GM23248 (cell line): ENCODE measurements at places on chromosomes 12 and 14. TPM values are rescaled to one million over a fixed set of nuclear protein-coding genes. Genes with fewer than 3 reads are reported as not detected.

GRCh38 chr12:50458606-50459005, 46.2 kb upstream of the DIP2B start:
- H3K4me3 ChIP-seq, result no peak overlapping the region
- peaks cover 6% of the 10 kb centered on the region for H3K4me1 ChIP-seq
- peak; percentile 34 for DNase-seq
- H3K27me3 ChIP-seq, result no peaks in the 10 kb centered on the region
- H3K27ac ChIP-seq, result no peak overlapping the region

DNA sequence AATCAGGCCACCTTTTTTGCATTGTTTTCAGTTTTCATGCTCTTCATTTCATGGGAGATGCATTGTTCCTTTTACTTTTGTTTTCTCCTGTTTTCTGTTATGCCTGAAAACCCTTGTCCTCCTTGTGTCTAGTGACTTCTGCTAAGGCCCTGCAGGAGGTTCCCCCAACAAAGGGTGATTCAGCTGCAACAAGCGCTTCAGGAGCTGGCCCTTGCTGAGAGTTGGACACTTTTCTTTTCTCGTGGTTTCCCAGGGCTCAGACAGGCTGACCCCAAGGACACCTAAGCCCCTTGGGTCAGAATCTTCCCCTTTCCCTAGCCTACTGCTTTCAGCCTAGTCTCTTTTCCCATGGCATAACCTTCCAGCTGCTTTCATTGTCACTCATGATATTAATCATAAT, 98.9 kb downstream of the PLXNC1 start:
- no peaks in the 10 kb centered on the region for H3K36me3 ChIP-seq
- no peak overlapping the region for H3K4me3 ChIP-seq
- H3K27ac ChIP-seq, result no peak overlapping the region
- H3K27me3 ChIP-seq, result no peaks in the 10 kb centered on the region; the same call in 1 of the 2 replicates

The KRT2 gene
- not detected in 2 replicates for total RNA-seq

GRCh38 chr12:105944628-105945027, 194.1 kb downstream of the NUAK1 start:
- no peak for DNase-seq
- H3K36me3 ChIP-seq, result no peaks in the 10 kb centered on the region
- no peaks in the 10 kb centered on the region for H3K27me3 ChIP-seq
- H3K27ac ChIP-seq, result no peak overlapping the region
- H3K4me1 ChIP-seq, result no peaks in the 10 kb centered on the region
- no peak overlapping the region for H3K4me3 ChIP-seq

DNA sequence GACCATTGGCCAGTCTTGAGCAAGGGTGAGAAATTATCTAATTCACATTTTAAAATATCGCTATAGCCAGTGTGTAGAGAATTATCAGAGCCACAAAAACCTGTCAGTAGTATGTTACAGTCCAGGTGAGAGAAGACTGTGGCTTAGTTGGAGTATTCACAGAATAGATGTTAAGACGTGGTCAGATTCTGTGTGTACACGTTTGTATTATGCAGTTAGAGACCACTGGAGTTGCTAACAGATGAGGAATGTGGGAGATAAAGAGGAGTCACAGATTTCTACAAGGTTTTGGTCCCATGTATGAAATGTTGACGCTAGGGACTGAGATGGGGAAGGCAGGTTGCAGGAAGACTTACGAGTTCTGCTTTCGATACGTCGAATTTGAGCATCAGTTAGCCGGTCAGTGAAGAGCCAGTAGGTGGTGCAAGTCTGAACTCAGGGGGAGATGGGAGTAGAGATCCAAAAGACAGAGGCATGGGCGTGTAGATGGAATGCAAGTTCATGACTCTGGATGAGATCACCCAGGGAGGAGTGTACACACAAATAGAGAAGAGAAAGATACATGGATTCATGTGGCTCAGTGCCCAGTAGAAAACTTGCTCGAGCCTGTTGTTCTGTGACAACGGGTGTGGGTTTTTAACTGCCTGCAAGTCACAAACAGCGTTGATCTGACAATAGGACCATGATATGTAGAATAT, 114.8 kb upstream of the FLRT2 start:
- no peaks in the 10 kb centered on the region for H3K27me3 ChIP-seq
- peak; percentile 97 for DNase-seq
- peaks cover 28% of the 10 kb centered on the region for H3K4me1 ChIP-seq
- peak overlapping the region; percentile 36 for H3K4me3 ChIP-seq
- peak overlapping the region; percentile 69 for H3K27ac ChIP-seq

The CCDC175 gene
- not detected in 2 replicates for total RNA-seq
